Right renal cortex interstitium (tissue), 3 donors: ENCODE measurements at places on chromosomes 13 and 19. TPM values are rescaled to one million over a fixed set of nuclear protein-coding genes. Genes with fewer than 3 reads are reported as not detected.

DNA sequence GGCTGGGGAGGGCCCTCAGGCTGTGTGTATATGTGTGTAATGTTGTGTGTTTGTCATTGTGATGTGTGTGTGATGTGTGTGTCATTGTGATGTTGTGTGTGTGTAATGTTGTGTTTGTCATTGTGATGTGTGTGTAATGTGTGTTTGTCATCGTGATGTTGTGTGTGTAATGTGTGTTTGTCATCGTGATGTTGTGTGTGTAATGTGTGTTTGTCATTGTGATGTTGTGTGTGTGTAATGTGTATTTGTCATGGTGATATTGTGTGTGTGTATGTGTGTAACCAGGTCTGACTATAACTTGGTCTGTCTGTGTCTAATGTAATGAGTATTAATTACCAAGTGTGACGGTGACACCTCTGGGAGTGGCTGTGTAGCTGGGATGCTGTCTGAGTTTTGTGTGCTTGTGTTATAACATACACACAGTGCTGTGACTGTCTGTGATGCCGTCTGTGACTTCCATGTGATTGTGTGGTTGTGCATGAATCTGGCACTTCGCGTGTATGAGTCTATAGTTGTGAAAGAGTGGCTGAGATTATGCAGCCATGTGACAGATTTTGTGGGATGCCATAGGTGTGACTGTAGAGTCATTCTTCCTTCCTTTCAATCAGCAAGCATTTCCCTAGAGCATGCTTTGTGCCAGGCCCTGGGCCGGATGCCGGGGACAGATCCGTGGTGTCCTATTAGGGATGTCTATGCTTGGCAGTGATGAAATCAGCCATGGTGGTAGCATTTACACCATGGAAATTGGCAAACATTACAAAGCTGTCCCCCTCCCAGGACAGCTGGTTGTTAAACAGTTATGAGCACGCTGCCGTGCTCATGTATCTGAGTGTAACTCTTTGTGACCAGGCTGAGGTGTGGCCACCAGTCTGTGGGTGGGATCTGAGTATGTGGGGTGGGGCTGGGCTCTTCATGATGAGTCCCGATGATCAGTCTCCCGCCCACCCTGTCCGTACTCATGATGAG lies 6.4 kb downstream of the TNFSF14 start:
- no peak for DNase-seq

- DNase-seq: no peak
Measured at GRCh38 chr13:83221256-83221655, 661.0 kb downstream of the SLITRK1 start.

DNA sequence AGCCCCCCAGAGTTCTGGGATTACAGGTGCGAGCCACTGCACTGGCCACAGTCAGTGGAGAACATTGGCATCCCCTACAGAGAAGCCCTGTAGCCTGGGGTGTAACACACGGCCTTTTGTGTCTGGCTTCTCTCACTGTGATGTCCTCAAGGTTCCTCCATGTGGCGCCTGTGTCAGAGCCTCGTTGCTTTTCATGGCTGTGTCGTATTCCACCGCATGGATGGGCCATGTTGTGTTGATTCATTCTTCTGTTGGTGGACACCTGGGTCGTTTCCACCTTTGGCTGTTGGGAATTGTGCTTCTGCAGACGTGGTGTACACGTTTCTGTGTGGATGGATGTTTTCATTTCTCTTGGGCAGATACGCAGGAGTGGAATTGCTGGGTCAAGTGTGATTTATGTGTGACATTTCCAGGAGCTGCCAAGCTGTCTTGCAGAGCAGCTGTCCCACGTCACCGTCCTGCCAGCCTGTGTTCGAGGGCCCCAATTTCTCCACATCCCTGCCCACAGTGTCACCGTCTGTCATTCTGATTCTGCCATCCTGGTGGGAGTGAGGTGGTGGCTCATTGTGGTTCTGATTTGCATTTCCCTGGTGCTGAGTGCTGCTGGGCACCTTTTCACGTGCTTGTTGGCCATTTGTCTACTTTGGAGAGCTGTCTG lies 59.4 kb downstream of the KDM4B start:
- no peak for DNase-seq

- DNase-seq: peak; percentile 56
Measured at GRCh38 chr19:39372047-39372802, 18.7 kb downstream of the PAF1 start.

DNA sequence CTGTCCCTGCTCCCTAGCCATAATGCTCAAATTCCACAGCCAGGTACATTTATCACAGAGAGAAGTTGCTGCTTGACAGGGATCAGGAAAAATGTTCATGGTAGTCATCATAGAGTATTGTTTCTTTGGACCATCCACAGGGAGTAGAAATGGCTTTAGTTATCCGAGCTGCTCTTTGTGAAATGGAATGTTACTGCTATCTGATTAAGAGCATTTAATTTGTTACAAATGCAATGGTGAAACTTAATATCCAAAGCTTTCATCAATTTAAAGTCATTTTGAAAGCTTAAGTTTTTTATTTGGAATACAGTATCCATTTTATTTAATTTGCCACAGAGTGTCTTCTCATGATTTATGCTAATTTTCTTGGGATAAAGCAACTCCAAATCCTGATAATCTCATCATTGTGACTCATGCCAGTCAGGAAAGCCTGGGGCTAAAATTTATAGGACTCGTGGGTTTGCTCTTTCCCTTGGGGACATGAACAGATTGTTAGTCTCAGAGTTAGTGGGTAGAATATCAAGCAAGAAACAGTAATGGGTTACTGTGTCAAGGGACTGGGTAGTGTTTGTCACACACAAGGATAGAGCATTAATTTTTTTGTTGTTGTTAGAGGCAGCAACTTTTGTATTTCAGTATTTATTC lies 59.8 kb downstream of the SCEL start:
- no peak for DNase-seq

DNA sequence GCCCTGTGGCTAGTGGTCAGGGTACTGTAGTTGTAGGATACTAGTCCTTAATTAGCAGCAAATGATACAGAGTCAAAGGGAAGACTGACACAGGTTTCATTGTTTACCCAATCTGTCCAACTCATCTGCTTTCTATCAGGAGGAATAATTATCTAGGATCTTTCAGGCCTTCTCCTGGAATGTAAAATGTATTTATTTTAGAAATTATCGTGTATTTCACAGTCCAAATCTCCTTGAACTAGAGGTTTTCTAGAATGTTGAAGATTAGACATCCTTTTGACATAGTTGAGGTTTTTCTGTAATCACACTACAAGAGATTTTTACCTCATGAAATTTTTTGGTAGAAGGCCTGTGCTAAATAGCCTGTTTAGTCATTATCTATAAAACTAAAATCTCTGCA lies 1694.8 kb upstream of the PCDH20 start:
- DNase-seq: no peak

DNA sequence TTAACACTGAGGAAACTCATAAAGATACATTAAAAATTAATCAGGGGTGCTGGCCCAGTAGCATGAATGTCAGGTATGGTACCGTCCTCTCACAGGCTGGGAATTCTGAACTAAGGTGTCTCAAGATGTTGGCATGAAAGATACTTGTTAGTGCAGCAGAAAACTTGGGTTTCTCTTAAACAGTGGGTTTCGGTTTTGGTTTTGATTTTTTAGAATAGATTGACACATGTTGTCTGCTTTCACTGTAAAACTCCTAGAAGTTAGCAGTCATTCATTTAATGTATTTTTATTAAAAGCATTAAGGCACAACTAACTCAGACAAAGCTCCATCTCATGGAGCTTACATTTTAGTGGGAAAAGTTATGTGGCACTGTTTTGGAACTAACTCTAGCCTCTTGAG lies 3.5 kb upstream of the OBI1 start:
- DNase-seq: no peak

GRCh38 chr19:53977429-53977990 lies 13.9 kb upstream of the CACNG6 start:
- DNase-seq: peak; percentile 78

Gene ZNF836
- polyA plus RNA-seq: 18.2 TPM

Gene CDX2
- not detected for polyA plus RNA-seq

Gene RNF17
- 0.71 TPM for polyA plus RNA-seq

Gene SHD
- 1.3 TPM for polyA plus RNA-seq
